ENCODE measurements at places on chromosomes 12 and 14.

GRCh38 chr14:64849940-64850339, 29.8 kb downstream of the SPTB start:
- no peak for DNase-seq

GRCh38 chr14:45135156-45135555, 574 bp upstream of the FANCM start:
- DNase-seq: no peak

GRCh38 chr12:64780531-64781279, 21.5 kb upstream of the GNS start:
- DNase-seq: no peak

DNA sequence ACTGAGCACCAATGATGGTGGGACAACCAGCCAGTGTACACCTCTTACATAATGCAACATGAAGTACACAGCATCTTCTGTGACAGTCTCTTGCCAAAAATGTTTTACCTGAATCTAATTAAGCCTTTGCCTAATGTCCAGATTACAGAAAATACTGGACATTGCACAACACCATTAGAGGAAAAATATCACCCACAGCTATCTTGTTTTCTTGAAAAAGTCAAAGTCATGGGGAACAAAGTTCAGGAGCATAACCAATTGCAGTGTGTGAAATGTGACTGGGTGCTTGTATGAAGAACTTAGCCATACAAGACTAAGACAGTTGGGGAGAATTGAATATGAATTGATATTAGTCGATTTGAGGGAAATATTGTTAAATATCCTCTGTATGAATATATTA, 12.1 kb upstream of the ANO6 start:
- no peak for DNase-seq

DNA sequence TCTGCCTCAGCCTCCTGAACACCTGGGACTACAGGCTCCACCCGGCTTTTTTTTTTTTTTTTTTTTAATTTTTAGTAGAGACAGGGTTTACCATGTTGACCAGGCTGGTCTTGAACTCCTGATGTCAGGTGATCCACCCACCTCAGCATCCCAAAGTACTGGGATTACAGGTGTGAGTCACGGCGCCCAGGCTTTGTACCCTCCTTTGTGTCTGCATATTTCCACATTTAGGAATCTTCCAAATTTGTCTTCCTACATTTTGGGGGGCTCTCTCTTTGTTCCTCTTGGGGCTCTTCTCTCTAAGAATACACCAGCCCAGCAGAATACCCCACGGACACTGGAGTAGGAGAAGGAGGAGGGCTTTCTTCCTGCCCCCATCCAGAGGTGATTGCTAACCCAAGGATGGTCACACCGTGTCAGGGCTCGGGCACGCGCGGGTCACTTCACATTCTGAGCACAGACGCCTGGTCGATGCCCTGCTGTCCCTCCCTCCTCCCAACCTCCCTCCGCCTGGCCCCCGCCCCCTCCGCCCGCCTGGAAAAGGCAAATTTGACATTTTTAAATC, 2.1 kb upstream of the DNAJC22 start:
- no peak for DNase-seq

DNA sequence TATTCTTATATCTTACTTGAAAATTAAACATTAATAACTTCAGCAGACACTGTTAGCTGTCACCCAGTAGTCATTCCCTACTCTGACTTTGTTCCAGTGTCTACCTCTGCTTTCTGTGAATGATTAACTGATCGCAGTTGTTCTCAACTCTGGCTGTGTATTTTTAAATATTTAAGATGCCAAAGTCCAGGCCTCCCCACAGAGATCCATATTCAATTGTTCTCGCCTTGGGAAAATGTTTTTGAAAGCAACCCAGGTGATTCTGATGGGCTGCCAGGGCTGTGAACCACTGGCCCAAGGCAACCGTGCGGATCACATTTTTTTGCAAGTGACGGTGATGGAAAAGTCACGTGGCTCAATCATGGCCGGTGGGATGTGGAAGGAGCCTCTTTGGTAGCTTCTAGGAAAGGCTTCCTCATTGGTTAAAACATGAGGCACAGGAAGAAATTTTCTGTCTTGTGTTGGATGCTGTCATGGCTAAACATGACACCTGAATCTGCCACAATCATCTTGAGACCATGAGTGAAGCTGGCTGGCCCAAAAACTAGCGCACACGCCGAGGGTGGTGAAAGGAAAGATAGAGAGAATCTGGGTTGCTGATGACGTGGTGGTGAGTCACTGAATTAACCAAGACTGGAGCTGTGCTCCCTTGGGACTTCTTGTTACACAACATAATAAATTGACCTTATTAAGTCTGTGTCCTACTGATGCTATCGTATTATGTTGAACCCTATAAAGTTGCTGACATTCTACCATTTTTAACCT, 37.2 kb downstream of the RDH12 start:
- no peak for DNase-seq

DNA sequence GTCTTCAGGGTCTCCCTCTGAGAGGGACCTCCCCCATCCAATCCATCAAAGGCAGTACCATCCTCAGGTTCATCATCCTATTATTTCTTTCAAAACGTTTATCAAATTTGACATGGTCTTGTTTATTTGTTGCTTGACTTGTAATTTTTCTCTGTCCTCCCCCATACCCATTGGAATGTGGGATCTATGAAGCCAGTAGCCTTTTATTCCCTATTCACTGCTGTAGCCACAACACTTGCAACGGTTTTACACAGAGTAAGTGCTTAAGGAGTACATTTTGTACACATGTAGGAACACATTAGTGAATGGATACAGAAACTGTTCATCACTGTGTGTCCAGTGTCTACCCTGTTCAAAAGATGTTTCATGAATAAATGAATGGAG, 41.5 kb downstream of the IGF1 start:
- no peak for DNase-seq

DNA sequence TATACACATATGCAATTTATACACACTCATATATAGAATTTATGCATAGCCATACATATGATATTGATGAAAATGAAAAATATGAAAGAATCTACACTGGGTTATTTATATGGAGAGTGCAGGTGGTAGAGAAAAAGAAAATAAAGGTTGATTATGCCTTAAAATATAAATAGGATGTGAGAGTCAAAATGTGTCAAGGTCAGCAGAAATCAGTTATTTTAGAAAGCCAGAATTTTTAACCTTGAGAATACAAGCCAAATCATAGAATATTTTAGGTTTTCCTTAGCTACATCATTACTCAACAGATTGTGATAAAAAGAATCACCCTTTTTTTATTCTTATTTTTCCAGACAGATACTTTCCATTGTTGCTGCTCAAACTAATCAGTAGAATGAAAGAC, 146.2 kb downstream of the SLC6A15 start:
- no peak for DNase-seq

GRCh38 chr12:12840580-12840899, 27.4 kb downstream of the DDX47 start:
- no peak for DNase-seq

- no peak for DNase-seq
Measured at GRCh38 chr12:27345376-27345775, 12.7 kb downstream of the BMAL2 start.

DNA sequence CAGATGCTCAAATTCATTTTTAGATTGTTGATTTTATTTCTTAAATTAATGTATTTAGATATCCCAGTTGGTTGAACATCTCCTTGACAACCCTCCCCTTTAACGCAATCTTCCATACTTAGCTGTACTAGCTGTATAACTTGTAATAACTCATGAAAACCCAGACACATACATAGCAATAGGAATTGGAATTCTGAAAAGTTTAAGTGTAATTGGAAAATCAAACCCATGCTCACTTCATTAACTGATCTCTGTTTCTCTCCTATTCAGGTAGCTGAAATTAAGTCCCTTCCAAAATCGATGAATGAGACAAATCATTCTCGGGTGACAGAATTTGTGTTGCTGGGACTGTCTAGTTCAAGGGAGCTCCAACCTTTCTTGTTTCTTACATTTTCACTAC, at the start of gene OR4K15:
Gene OR4K15, plus strand, starts transcription at position 301 of the 400 bp plus-strand sequence. Its CDS starts 0 bp downstream, at position 301.
- DNase-seq: no peak

- DNase-seq: no peak
Measured at GRCh38 chr12:115597157-115597712, 680.3 kb downstream of the MED13L start.

- no peak for DNase-seq
Measured at GRCh38 chr12:49811961-49812401, 16.2 kb downstream of the NCKAP5L start.

DNA sequence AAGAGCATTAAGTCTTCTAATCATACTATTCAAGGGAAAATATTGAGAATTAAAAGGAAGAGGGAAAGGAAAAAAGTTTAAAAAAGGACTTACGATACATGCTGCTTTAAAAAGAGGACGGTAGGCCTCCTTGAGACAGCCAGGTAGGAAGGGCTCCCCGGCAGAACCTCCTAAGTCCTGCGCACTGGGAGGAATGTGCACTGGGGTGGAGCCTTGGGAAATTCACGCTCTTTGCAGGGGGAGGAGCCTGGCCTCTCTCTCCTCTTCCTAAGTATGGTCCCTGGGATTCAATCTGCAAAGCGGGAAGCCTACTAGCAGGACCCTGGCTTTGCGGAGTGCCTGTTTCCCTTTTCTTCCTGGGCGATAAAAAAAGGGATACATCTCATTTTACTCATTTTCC, 553.0 kb downstream of the RPS29 start:
- DNase-seq: no peak

GRCh38 chr12:16385782-16386646, 38.6 kb downstream of the MGST1 start:
- no peak for DNase-seq

DNA sequence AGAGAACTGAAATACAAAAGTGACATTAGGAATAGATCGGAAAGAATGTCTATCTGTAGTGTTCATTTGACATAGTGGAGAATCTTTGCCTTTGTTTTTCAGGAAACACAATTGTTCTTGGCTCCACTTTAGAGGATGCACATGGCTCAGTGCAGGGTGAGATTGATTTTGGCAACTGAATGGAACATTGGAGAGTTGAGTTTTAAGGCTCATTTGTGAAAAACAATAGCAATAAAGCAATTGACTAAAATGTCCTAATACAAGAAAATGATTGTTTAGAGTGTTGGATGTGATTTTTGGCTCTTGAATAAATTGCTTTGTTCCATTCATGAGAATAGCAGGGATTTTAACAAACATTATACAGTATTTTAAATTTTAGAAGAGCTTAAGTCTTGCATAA, 116.4 kb downstream of the SLC38A1 start:
- no peak for DNase-seq

DNA sequence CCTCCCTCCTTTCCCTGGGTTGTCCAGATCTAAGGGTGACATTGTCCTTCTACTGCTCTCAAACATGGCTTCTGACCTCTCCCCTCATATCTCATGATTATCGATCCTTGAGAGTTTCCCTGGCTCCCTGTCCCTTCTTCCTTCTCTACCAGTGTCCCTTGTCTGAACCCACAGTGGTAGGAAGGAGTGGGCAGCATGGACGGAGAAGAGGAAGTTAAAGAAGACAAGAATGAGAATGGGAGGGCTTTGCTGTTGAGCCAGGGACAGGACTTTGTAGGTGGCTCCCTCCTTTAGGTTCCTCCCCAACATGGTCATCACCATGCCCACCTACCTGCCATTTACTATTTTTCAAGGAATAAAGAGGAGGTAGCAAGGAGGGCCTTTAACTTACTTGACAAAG, 166.7 kb downstream of the TMEM117 start:
- DNase-seq: no peak

DNA sequence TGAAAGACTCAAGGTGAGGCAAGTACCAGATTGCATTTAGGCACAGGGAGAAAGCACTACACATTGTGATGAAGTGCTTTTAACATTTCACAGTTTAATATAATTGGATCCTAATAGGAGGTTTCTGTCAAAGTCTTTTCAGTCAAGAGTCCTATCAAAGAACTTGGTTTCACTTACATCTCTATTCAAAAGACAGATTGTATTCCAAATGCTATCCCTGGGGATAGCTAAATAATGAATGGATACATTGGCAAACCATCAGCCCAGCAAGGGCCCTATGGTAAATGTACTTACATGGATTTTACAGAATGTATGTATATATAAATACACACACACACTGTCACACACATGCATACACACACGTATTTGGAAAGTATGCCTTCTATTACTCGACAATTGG, 655.5 kb upstream of the FLRT2 start:
- no peak for DNase-seq

DNA sequence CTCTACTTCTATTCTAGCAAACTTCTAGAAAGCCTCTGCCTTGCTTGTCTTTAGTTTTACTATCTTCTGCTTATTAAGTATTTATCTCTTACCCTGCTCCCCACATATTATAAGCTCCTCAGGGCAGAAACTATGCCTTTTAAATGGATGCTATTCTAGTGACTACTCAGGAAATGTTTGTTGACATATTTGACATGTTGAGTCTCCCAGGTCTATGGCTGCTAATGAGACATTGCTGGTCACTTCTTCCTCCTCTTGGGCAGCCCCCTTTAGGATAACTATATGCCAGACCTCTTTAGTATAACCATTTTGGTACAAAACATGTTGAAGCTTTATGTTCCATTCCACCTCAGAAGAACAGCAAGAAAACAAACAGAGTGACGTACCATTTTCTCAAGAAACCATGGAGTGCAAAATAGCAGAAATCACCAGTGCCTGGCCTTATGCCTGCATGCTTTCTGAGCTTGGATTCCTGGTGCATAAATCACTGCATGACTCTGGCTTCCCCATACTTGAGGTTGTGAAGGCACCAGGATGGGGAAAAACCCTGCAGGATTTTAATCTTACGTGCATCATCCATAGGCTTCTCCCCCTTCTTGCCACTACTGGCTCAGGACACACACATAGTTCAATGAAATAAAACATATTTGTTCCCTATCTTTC, 202.6 kb downstream of the TMX1 start:
- DNase-seq: no peak

GRCh38 chr12:41250748-41251147, 62.6 kb downstream of the PDZRN4 start:
- no peak for DNase-seq

DNA sequence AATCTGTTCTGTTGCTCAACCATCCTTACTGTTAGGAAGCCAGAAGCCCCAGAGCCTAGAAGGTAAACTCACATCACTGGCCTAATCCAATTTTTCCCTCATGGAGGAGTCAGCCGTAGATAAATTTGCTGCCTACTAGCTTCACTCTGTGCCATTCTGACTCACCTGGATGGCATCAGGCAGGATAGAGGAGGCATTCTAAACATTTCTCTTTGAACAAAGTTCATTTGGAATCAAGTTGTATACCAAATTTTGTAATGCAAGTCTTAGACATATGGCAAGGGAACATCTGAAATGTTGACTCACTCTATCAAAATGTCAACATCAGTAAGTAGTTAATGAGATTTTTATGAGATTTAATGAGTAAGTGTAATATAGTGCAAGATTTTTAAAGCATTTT, 13.6 kb upstream of the TBC1D30 start:
- DNase-seq: no peak
